Posterior cingulate gyrus (tissue), 11 donors: ENCODE measurements at places on chromosomes 3 and 15.

- peak; percentile 93 for DNase-seq
Measured at GRCh38 chr3:13346481-13347389, 73.4 kb downstream of the NUP210 start.

DNA sequence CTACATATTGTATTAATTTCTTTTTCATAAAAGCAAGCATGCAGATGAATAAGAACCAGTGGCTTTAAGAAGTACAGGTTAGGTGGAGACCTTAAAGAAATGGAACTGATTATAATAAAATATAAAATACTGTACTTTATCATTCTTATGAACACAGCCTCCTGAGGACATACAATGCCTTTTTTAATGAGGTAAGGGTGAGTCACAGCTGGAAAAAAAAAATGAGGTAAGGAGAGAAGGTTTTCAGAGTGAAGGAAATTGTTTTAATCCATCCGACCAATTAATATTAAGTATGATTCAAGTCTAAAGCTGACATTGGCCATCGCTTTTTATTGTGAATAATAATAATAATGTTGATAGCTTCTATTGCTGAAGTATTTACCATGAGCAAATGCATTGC, 170.3 kb upstream of the SOX2 start:
- DNase-seq: no peak

DNA sequence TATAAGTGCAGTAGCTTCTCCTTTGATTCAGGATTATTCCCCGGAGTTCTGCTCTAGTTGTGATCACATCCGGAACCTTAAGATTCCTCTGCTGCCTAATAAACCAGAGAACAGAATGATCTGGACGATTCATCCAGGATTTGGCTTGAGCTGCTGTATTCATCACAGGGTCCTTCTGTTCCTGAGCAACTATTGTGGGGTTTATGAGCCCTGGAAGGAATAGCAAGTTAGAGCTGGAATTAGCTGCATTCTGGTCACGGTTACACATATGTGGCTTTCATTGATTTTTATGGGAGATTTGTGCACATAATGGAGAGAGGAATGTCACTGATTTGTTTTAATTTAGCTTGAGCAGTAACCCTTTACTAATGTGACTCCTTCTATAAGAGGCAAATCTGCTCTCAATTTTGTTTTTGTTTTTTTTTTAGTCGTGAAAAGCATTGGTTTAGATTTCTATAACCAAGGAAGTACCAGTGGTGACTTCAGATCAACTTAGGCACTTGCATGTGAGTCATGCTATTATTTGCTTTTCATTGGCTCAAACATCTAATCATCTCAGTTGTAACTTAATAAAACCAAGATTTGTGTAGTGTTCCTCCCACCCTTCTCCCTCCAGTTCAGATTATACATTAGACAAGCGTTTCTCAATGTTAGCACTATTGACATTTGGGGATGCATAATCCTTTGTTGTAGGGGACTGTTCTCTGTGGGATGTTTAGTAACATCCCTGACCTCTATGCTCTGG, 148.5 kb downstream of the OTOL1 start:
- DNase-seq: no peak

GRCh38 chr3:76754247-76754646, 285.7 kb upstream of the ROBO2 start:
- no peak for DNase-seq

DNA sequence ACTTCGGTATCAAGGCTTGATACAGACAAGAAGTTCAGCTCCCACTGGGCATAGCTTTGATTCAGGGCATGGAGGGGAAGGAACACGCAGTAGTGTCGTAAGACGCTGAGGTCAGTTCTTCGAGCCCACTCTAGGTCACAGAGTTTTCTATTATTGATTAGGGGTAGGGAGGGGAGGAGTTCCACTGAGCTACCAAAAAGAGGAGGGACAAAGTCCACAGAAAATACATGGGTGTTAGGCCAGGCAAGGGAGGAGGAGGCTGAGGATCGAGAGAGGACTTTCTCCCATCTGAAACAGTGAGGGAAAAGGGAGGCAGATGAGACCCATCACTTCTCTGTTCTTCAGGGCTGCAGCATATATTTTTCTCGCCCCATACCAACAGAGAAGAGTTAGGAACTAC, 75.1 kb upstream of the GUCA1C start:
- DNase-seq: no peak
